HuH-7.5 (cell line): ENCODE measurements at places on chromosomes 16 and 17.

DNA sequence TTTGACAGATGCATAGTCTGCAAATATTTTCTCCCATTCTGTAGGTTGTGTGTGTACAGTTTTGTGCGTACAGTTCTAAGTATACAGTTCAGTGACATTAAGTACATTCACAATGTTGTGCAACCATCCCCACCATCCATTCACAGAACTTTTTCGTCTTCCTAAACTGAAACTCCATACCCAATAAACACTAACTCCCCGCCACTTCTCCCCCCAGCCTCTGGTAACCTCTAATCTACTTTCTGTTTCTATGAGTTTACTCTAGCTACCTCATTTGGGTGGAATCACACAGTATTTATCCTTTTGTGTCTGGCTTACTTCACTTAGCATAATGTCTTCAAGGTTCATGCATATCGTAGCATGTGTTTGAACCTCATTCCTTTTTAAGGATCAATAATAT lies 14.3 kb downstream of the PIK3R5 start:
- no peak for DNase-seq

- no peak for DNase-seq
These were observed 12.9 kb downstream of the NUBP1 start for GRCh38 chr16:10756574-10756973.

DNA sequence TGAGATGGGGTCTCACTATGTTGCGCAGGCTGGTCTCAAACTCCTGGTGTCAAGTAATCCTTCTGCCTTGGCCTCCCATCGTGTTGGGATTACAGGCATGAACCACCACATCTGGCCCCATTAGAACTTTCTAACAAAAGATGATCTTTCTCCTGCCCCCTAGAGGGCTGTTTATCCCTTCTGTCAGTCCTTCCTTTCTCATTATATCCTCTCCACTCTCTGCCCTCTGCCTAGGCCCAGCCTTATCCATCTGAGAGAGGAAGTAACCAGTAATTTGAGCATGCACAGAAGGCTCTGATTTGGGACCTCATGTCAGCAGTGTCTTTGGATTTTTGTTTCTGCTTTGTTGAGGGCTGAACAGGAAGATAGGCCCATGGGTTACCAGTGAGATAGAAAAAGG lies 4.4 kb upstream of the DHX40 start:
- peak; percentile 49 for DNase-seq

DNA sequence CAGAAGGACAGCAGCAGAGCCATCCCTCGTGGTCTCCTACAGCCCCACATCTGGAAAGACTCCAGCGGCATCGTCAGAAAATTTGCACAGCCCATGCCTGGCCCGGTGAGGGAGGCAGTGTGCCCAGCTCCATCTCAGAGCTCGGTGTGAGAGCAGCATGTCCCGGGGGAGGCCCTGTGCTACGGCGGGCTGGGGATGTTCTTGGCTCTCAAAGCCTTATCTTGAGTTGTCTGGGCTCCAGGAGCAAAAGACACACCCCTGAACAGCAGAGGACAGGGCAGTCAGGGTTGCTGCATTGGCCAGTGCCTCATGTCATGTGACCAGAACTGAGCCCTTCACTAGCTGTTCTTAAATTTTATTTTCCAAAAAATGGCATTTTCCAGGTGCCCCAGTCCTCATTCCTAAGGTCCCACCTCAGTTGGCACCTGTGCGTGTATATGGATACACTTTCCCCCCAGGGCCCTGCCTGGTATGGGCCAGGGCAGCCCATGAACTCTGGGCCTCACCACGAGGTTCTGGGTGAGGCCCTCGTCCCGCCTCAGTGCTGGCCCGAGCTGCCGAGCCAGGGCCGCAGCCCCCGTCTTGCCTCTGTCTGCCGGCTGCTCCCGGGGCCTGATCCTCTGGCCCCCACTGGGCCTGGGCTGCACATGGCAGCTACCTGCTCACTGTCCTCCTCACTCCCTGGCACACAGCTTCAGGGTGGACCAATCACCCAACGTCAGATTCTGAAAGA lies 3.0 kb downstream of the NUDT16L1 start:
- DNase-seq, result no peak

DNA sequence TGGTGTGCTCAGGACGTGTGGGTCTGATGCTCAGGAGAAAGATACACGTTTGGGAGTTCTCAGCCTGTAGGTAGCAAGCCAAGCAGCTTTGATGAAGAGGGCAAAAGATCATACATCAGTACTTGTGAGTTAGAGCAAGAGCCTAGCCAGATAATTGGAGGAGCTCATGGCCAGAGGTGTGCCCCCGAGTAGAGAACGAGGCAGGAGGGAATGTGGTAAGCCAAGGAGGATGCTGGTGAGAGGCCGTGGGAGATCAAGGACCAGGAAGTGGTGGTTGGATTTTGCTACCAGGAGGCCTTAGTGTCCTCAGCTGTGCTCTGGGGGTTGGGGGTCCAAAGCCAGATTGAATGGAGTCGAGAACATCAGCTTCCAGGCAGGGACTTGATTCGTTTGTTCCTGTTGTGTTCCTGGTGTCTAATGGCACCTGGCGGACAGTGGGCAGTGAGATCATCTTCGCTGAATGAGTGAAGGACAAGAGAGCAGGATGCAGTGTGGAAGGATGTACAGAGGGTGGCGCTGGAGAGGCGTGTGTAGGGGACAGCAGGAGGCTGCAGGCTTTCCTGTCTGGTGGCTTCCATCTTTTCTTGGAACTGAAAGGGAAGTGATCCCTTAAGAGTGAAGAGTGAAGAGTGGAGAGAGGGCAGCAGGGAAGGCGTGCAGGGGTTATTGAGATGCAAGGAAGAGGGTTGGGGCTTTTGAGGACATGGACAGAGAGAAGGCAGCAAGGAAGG lies 11.6 kb downstream of the FBXL19 start:
- no peak for DNase-seq

- DNase-seq, result no peak
These were observed 2.4 kb downstream of the NDRG4 start for GRCh38 chr16:58502217-58502921.

- DNase-seq, result no peak
These were observed 17.1 kb downstream of the FOXK2 start for GRCh38 chr17:82536512-82537201.

GRCh38 chr16:83968306-83968851 lies 335 bp downstream of the NECAB2 start:
- DNase-seq, result no peak
